ENCODE measurements at places on chromosomes 4 and X.

DNA sequence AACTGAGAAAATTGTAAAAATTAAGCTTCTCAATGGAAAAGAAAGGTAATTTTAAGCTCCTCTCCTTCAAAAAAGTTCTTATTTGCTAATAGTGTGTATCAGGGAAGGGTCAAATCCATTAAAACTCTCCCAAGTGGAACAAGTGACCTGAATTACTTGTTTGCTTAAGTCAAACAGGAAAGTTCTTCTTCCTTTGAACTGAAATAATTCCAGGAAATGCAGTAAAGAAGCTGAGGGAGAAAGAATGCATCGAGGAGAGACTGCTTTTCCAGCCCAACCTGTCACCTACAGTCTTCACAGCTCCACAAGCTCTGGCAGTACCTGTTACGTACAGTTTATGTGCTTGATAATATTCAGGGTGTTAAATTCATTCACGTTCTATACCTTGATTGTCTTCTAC is 131.1 kb downstream of the KLHL8 start:
- no peak for DNase-seq

DNA sequence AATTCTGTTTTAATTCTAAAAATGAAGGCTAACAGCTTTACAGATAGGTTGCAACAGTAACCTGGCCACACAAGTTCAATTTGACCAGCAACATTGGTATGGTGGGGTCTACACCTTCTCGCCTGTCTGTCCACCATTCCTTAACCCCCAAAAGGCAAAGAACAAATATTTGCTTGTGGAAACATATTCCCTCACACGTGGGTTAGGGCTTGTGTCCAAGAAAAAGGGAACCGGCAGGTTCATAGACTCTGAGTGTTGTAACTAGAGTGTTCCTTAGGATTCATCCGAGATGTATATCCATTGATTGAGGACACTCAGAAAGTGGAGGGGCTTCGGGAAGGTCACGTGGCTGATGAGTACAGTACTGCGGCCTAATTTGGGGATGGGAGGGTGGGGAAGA is 54.1 kb downstream of the C4orf51 start:
- no peak for DNase-seq

- no peak for DNase-seq
Measured at GRCh38 chr4:183812567-183812966, 92.5 kb upstream of the STOX2 start.

DNA sequence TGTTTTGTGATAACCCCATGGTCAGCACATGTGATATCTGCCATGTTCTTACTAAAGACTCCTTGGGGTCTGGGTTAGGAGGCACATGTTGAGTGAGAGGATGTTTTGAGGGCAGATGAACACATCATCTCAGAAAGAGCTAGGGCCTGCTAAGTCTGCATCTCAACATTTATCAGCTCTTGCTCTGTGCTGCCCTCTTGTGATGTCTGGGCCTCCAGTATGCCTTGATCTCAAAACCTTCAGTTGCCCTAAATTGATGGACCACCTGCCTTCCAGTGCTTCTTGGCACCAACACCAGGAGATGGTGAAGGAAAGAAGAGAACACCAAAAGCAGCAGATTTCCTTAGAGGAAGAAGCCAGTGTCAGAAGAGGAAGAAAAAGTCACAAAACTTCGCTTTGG is 22.5 kb downstream of the MID1 start:
- DNase-seq, result no peak

GRCh38 chr4:80049813-80050534 is 23.1 kb downstream of the ANTXR2 start:
- DNase-seq, result no peak

DNA sequence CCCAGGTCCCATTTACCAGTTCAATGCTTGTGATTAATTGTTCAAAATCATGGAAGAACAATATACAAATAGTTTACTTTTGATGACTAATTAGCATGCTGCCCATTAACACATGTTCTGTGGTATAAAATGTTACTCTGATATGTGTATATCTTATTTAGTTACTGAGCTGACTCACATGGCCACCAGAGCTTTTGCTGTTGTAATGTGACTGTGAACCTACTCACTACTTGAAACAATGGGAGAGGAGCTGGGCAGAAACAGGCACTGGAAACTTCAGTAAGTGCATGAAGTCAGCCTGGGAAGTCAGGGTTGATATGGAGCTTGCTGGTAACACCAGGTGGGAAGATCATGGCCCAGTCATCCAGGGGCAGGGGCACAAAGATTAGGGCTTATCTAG is 72.7 kb upstream of the MAD2L1 start:
- no peak for DNase-seq

- DNase-seq, result no peak
Measured at GRCh38 chr4:42628740-42629139, 28.2 kb downstream of the ATP8A1 start.

- DNase-seq, result no peak
Measured at GRCh38 chrX:121886557-121886956, 839.1 kb downstream of the GLUD2 start.

- no peak for DNase-seq
Measured at GRCh38 chrX:30748342-30748960, 95.2 kb downstream of the GK start.

GRCh38 chr4:60657041-60657440 is 543.1 kb upstream of the ADGRL3 start:
- no peak for DNase-seq

DNA sequence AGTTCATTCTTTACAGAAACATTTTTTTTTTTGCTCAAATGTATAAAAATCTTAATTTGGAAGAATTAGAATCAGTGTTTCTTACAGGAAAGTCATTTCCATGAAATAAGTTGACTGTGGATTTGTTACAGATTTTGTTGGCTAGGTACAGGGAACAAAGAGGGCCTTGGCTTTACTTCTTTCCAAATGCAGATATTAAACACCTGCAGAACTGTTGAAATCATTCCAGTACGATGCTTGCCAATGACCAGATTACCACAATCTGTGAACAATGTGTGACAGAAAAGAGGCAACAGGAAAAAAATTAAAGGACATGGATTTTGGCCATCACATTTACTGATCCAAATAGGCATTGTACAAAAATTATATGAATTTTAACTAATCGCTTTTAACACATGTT is 70.8 kb downstream of the ANXA10 start:
- DNase-seq, result no peak

DNA sequence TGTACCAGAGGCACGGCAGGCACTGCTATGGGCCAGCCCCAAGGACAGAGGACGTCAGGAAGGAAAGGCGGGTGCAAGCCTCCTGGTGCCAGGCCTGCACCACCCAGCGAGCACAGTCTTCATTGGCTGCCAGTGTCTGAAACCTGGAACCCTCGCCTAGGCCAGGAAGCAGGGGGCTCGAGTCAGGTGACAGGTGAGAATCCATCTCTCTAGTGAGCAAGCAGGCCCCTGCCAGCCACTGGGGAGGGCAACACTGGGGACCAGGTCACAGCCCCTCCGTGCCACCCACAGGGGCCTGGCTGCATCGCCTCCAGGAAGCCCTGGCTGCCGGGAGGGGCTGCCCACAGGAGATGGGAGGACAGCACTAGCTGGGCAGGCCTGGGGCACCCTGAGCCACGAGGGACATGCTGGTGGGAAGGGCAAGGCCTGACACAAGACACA is 6.9 kb upstream of the HAUS3 start:
- DNase-seq, result no peak

- no peak for DNase-seq
Measured at GRCh38 chrX:129798888-129799287, 19.1 kb downstream of the SASH3 start.

DNA sequence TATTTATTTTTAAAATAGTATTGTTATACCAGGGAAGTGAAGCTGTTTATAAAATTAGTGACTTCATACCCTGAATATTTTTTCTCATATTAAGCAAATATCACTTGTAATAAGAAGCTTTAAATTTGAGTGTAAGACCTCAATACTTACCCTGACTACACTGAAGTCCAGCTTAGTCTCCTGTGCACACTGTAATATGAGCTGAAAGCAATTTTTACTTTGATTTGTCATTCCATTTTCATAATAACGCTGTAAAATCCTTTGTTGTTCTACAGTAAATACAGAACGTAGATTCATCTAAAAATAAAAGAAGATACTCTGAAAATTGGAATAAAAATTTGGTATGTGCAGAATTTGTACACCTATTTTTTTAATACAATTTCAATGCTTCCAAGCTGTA is 27.2 kb downstream of the HDX start:
- no peak for DNase-seq

GRCh38 chr4:123068081-123068480 is 145.7 kb upstream of the NUDT6 start:
- no peak for DNase-seq

DNA sequence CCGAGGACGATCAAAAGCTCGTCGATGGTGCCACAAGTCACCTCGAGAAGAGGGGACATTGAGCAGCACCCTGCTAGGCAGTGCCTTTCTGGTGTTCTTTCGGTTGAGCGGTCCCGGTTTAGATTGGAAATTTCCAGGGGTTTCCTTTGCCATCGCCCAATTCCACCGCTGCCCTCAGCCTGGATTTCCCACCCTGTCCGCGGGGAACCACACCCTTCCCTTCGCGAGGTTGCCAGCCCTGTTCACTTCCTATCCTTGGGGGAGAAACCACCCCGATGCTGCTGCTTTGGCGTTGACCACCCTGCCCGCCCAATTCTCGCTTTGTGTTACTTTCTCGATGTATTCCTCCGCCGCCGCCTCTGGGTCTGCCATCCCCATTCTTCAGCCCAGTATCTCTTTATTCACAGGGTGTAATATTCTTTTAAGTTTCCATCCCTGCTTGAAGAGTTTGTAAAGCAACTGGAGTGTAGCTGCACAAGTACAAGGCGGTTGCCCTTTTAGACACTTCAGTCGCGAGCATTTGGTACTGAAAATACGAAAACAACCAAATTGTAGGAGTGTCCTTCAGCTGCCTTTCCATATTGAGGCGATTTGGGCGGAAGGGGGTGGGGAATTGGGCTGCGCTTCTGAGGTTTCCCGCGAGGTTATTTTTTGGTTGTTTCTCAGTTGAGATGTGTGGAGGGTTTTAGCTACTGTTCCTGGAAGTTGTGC is 1.1 kb downstream of the OGT start:
- DNase-seq, result no peak

DNA sequence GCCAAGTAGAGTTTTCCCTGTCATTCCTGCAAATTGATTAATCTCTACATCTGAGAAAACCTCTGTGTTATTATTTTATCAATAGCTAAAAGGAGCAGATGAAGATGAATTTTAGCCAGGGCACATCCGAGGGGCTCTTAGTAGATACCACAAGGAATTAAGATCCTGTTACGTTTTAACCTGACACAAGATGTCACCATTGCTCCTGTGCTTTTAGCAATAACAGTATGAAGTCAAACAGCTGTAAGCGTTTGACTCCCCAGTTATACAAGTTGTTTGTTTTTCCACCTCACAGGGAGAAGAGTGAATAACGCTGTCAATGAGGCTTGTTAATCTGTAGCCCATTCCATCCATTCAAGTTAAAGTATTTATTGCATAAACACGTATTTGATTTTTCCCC is 76.0 kb upstream of the AP1S2 start:
- DNase-seq, result no peak

GRCh38 chr4:184899261-184900134 is 73.7 kb upstream of the ACSL1 start:
- no peak for DNase-seq

DNA sequence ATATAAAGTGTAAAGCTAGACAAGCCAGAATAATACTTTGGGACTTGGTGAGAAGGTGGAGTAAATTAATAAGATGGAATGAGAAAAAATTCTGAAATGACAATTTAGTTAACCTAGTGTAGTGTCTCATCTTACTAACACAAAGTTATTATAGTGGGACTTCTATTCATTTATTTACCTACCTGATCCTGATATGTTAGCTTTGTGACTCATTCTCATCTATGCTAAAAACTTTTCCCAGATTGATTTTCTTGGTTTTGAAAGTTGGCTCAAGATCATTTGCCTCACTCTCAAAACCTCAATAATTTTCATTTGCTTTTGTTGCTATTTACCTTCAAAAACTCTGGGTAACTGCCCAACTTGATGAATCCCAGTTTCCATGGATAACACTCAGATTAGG is 698.6 kb downstream of the SH3BGRL start:
- DNase-seq, result no peak

DNA sequence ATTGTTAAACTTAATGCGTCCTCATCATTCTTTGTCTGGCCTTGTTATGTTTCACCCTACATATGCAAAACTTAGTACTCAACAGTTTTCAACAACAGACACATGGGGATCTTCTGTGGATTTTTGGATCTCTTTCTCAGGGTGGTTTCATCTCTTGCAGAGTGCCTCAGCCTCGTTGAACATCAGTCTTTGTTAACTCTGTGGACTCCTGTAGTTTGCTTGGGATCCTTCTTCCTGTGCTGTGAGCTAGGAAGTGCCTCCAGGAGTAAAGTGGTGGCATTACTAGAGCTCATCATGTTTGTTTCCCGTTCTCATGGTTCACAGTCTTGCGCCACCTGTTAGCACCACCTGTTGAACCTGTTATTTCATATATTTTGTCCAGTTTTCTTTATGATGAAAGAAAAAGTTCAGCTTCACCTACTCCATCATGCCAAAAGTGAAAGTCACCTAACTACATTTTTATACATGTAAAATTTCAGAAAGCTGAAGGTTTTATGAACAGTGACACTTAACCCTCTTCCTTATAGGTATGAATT is 27.5 kb upstream of the NDUFC1 start:
- no peak for DNase-seq

- no peak for DNase-seq
Measured at GRCh38 chr4:113951263-113951662, 28.2 kb downstream of the ARSJ start.

- no peak for DNase-seq
Measured at GRCh38 chrX:153628665-153629064, 18.3 kb upstream of the DUSP9 start.

DNA sequence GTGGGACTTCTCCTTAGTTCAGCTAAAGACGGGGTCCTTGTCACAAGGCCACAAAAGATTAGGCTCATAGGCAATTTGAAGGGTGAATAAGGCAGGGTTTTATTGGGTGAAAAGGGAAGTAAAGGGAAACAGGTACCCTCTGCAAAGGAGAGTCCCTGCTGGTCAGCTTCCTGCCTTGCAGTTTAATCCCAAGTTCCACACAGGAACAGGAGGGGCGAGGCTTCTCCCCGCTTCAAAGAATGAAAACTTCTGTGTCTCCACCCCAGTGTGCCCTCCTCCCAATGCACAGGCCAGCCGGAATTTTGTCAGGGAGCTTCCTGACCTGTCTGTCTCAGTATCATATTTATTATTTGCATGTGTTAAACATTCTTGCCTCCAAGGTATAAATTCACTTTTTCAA is 37.1 kb downstream of the ITM2A start:
- DNase-seq, result no peak

- no peak for DNase-seq
Measured at GRCh38 chr4:38268837-38269236, 308.6 kb downstream of the PTTG2 start.

DNA sequence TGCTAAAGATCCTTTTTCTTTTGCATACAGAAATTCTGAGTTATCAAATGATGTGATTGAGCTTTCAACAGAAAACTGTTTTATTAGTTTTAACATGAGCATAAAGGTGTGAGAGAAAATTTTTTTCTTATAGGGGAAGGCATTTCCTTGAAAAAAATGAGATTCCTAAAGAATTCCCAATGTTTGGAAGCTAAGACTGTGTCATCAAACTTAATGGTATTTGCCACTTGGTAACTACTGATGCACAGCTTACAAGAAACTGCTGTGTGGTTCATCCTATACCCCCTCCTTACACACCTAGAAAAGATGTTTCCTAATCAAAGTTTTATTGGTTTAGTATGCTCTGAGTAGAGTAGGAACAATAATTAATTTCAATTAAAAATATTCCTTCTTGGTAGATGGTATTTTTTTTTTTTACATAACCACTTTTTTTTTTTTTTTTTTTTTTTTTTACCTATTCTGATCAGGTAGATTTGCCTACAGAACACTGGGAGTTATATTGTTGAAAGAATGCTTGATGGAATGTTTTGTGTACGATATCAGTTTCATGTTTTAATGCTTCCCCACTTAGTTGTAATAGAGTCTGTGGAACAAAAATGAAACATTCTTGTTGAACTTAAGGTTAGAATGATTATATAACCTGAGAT is 6.0 kb downstream of the PTPN13 start:
- DNase-seq, result no peak
